Globus pallidus (tissue), 1 donor: ENCODE measurements at places on chromosomes 16 and 17.
A peak's percentile ranks its signal among the peaks of the same experiment; 100 is the strongest.

- no peak for DNase-seq
Observed at GRCh38 chr16:72908362-72909167, 139.4 kb downstream of the ZFHX3 start.

DNA sequence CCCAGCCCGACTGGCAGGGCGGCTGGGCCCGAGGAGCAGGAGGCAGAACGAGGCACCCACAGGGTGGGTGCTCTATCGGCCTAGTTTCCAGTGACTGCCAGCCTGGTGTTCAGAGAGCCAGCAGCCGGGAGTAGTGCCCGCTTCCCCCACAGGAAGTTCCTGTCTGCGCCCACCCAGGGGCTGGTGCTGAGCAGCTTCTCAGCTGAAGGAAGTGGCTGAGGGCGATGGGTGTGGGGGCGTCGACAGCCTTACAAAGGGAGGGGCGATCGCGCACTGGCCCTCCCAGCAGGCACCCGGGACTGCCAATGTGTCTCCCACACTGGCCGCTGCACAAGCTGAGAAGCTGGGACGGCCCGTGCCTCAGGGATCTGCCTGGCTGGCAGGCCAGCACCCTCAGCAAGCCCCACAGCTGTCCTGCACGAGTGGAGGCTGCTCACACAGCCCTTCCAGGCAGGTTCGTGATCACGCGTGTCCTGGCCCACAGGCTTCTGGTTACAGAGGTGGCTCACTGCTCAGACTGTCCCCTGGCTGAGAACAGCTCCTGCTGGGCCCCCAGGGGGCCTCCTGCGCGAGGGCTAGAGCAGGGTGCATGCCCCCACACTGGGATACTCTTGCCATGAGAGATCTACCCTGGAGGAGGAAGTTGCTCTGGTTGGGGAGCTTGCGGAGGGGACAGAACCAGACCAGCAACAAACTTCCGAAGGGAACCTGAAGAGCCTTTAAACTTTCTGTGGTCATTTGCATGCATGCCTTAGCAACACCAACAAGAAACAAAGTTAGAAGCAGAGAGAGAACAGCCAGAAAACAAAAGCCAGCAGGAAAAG lies 2.5 kb downstream of the RNF166 start:
- peak; percentile 63 for DNase-seq

DNA sequence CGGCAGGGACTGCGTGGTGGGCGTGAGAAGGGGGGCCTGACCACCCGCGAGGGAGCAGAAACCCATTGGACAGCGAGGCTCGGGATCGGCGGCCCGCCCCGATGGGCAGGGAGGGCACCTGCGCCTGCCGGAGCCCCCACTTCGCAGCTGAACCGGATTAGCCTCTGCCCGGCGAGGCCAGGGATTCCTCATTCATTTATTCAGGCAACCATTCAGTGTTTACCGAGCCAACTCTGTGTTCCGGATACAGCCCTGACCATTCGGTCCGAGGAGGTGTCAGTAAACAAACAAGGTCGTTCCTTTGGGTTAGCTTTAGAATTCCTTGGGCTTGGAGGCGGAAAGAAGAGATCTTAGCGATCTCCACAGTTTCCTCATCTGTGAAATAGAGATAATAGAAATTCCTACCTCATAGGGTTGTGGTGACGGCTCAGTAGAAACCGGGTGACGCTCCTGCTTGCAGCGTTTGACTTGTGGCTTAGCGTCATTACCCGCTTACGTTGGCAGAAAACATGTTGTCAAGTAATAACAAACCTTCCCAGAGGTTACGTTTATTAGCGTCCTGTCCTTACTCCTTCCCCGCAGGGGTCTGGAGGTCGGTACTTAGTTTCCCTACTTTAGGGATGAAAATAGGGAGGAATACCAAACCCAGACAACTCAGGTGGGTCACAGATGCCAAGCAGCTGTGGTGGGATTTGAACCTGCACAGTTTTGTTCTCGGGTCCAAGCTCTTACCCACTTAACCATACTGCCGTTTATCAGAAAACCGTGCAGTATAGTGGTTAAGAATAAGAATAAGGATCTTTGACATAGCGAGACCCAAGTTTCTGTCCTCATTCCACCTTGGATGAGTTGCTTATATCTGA lies 893 bp downstream of the POLR3E start:
- peak; percentile 70 for DNase-seq

DNA sequence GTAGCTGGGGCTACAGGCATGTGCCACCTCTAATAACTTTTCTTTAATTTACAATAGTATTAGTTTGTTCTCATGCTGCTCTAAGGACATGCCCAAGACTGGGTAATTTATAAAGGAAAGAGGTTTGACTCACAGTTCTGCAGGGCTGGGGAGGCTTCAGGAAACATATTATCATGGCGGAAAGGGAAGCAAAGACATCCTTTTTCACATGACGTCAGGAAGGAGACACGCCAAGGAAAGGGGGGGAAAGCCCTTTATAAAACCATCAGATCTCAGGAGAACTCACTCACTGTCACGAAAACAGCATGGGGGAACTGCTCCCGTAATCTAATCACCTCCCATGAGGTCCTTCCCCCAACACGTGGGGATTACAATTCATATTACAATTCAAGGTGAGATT lies 18.3 kb downstream of the IL4R start:
- DNase-seq: no peak

DNA sequence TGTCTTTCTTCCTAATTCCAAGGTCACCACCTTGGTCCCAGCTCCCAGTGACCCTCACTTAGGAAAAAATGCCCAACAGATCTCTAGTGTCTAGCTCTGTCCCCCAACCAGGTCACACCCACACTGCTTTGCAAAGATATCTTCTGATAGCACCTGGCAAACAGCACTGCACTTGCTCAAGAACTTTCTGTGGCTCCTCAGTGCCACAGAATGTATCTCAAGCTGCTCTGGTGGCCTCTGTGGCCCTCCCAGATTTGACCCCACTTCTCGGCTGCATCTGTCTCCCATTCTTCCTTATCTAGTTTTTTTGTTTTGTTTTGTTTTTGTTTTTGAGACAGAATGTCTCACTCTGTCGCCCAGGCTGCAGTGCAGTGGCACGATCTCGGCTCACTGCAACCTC lies 5.0 kb downstream of the ZNF688 start:
- no peak for DNase-seq

GRCh38 chr17:61322325-61323002 lies 77.2 kb upstream of the TBX2 start:
- DNase-seq: no peak

DNA sequence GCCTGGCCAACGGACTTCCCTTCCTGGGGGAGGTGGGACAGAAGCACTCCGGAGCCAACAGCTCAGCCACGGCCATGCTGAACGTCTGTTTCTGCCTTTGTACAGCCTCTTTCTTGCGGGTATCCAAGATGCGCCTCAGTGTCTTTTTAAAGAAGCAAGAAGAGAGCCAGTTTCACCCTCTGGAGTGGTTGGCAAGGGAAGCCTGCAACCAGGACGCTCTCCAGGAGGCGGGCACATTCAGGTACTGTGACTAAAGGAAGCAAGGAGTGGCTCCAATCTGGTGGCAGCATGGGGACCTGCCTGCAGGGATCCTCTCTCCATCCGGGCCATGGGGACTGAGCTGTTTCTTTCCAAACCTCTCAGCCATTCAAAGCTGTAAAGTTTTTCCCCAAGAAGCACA lies 60.6 kb upstream of the ENDOV start:
- DNase-seq: no peak

DNA sequence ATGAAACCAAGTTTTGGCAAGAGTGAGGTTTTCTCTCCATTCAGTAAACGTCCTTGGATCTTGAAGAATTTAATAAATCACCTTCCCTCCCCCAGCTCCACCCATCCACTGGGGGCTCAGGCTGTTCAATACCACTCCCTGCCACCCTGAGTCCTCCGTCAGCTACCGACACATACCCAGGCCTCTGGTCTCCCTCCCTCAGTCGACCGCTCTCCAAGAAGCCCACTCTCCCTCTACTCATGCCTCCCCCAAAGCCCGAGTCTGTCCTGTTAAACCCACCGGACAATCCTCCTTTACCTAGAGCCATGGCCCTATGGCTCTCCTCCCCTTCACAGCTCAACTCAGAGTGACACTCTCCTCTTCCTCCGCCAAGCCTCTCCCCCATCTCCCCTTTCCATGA lies 19.7 kb upstream of the SLC4A1 start:
- DNase-seq: no peak

- DNase-seq: no peak
Observed at GRCh38 chr16:407253-407652, 5.6 kb downstream of the DECR2 start.

DNA sequence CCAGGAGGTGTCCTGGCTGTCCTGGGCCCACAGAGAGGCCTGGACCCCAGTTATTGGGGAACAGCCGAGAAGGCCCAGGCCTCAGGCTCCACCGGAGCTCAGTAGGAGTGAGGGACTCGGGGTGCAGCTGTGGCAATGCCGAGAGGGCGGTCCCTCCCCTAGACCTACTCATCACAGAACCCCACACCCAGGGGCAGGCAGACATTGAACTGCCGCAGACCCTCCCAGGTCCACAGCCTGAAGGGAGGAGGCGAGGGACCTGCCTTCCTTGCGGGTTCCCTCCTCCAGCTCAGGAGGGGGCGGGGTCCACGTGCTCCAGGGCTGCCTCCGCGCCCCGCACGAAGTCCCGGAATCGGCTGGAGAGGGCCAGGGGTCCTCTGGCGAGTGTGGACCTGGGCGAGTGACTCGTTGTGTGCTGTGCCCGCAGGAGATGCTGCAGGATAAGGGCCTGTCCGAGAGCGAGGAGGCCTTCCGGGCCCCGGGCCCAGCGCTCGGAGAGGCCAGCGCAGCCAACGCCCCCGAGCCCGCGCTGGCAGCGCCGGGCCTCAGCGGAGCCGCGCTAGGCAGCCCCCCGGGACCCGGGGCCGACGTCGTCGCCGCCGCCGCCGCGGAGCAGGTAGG lies 3.9 kb downstream of the TBX4 start:
- no peak for DNase-seq

GRCh38 chr16:51193879-51194278 lies 42.8 kb upstream of the SALL1 start:
- no peak for DNase-seq

DNA sequence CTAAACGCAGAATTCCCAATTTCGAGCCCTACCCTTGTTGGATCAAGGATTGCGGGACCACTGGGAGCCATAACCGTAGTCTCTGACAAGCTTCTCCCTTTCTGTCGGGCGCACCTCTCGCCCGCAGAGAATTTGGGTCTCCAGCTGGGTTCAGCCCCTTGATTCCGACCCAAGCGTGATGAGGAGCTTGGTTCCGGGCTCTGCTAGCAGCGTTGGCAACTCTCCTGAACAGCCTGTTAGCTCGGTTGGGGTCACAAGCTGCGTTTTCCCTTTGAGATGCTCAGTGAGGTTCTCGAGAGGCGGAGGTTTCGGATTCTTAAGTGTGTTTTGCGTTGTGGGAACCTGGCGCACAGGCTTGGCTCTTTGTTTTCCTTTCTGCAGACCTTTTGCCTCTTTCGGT lies 655 bp downstream of the ATXN1L start:
- peak; percentile 4 for DNase-seq

DNA sequence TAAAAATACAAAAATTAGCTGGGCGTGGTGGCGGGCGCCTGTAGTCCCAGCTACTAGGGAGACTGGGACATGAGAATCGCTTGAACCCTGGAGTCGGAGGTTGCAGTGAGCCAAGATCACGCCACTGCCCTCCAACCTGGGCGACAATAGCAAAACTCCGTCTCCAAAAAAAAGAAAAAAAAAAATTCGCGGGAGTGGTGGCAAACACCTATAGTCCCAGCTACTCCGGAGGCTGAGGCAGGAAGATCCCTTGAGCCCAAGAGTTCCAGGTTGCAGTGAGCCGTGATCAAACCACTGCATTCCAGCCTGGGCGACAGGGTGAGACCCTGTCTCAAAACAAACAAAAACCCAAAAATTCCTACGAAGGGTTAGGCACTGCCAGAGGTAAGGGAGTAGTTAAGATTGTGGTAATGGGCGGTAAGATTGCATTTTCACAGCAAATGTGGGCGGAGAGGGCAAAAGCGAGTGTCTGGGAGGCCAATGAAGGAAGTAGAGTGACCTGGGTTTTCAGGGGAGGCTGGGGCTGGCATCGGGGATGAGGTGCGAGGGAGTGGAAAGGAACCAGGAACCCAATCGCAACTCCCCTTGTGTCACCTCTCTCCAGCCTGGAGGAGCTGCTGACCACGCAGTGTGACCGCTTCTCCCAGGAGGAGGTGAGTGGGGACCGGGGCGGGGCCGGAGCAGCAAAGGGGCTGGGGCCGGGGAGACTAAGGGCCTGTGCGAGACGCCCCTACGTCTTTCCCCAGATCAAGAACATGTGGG lies 2.6 kb downstream of the MYL11 start:
- no peak for DNase-seq

DNA sequence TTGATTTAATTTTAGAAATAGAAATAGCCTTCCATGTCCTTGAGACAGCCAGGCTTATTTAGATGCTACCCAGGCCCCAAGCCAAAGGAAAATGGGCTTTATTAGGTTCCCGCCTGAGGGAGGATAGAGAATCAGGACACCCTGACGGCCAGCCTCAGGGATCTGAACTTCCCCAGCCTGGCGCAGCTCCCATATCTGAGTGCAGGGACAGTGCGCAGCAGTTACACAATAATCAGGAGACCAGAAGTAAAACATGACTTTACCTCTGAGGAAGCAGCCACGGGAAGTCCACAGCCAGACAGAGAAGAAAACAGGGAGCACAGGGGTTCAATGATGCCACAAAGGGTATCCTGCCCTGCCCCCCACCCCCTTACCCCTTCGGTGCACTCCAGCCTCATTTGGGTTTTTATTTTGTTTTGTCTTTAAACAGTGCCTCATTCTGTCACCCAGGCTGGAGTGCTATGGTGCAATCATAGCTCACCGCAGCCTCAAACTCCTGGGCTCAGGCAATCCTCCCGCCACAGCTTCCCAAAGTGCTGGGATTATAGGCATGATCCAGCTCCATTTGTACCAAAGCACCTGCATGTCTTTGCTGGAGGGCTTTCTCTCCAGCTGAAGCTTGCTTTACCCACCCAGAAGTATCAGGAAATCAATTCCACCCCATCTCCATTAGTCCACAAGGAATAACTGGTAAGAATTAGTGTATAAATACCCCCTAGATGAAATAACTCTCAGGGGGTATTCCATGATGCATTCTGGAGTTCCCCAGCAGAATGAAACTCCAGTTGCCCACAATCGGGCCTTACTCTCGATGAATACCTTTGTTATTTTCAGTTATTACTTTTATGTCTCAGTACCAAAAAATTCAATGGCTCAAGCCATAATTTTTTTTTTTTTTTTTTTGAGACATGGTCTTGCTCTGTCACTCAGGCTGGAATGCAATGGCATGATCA lies 21.9 kb downstream of the ORC6 start:
- DNase-seq: no peak

DNA sequence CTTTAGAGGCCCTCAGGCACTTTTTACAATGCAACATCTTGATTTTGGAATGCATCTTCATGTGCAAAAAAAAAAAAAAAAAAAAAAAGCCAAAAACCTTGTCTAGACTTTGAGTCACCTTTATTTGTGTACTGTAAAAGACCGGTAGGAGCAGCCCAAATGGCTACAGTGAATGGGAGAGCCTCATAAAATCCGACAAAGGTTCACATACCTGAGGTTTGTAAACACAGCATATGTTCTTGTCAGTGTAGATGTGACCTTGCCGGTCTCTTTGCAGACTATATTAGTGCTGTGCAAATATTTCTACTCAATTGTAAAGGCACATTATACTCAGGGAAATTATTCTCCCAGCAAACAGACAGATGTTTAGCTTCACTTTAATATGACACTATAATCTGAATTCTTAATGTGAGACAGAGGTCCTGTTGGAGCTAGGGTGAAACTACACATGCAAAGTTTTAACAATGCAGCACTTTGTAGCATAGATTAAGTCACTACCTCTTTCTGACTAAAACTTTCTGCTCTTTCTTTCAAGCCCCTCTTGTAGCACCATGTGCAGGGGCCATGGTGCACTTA lies 211.3 kb downstream of the CA10 start:
- DNase-seq: no peak

GRCh38 chr17:1188812-1189504 lies 9.2 kb upstream of the ABR start:
- DNase-seq: peak; percentile 51
